Activated T-helper 2 cell treated with anti-CD3 and anti-CD28 coated beads, Interferon-gamma antibody, Interleukin-2, Interleukin-4, amounts not matched to agents 10 μg/mL and 5 μg/mL and 100 μg/mL, durations not matched to agents 14 hours and 24 hours and 36 hours (primary cell): ENCODE measurements at places on chromosomes 12 and 14. TPM values are rescaled to one million over a fixed set of nuclear protein-coding genes. Genes with fewer than 3 reads are reported as not detected.

GRCh38 chr12:57797933-57798332, 15.3 kb downstream of the TSFM start:
- no peak for DNase-seq

- no peak for DNase-seq
Measured at GRCh38 chr12:124082687-124083086, 109.7 kb downstream of the ZNF664 start.

The VRTN gene
- not detected in 2 replicates for total RNA-seq

The SLC38A4 gene
- total RNA-seq: not detected in 2 replicates
